Activated T-helper 17 cell treated with anti-CD3 and anti-CD28 coated beads, Interleukin-2, amount 50 U/mL, for 72 hours (primary cell): ENCODE measurements at places on chromosomes 7 and 10. TPM values are rescaled to one million over a fixed set of nuclear protein-coding genes. Genes with fewer than 3 reads are reported as not detected.

DNA sequence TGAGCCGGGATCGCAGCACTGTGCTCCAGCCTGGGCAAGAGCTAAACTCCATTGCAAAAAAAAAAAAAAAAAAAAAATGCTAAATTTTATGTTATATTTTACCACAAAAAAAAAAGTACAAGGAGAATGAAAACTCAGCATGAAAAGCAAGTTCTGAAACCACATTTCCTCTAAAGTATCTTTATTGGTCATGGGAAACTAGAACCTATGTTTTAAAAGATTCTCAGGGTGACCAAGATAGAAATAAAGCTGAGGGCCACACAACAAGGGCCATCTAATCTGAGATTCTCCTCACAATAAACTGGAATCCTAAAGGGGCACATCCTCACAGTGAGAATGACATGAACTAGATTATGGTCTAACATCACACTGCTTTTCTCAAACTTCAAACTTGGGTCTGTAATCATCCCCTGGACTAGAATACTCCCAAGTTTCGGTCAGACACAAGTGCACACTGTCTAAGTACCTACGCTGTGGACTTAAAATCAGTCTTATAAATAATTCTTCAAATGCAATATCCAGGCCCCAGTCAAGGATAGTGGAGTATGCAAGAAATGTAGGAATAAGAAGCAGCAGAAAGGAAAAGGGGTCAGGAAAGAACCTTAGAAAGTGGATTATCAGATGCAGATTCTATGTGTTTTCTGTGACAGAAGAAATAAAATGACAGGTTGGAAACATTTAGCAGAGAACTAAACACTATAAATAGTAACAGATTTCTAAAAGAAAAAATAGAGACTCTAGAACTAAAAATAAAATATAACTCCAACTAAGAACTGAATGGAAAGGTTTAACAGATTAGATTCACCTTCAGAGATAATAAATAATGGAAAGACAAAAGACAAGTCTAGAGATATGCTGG is 49.9 kb downstream of the COA1 start:
- ATAC-seq = peak; percentile 70

- ATAC-seq = no peak
Measured at GRCh38 chr7:134058980-134059379, 68.2 kb upstream of the LRGUK start.

DNA sequence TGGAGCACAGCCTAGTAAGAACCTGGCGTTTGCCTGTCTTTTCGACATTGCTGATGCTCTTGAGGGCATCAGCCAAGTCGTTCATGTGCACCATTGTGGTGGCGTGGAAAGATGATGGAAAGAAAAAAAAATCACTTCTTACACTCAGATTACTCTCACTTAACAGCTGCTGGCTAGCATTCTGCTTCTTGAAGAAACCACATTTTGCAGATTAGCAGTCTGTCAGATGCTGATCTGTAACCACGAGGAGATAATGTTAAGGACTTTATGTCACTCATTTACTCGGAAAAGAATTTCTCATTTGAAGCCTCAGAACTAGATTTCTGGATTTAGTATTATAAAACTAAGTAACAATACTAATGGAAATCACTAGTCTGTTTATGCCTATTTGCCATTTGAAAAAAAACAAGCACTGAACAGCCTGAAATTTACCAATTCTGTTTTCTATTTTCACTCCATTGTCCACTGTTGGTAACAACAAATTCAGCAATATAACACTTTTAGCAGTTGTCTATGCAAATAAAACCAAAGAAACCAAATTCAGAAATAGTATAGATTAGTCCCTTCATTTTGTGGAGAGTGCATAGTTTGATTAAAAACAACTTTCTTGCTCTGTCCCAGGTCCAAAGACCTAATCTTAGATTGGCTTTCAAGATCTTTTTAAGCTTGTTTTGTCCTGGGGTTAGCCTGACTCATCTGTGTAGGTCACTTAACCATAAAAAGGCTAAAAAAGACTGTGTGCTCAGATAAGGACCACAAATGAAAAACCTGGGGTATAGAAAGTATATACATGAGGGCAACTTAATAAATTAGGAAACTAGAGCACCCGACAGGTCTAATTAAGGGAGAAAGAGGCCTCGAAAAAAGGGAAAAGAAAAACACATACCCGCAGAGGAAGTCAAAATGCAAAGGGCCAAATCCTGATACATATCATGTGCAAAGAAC is 67.5 kb downstream of the NT5C2 start:
- peak; percentile 47 for ATAC-seq

GRCh38 chr10:111732166-111732785 is 451.3 kb downstream of the GPAM start:
- ATAC-seq = no peak

CCL26 gene
- not detected for total RNA-seq

DNA sequence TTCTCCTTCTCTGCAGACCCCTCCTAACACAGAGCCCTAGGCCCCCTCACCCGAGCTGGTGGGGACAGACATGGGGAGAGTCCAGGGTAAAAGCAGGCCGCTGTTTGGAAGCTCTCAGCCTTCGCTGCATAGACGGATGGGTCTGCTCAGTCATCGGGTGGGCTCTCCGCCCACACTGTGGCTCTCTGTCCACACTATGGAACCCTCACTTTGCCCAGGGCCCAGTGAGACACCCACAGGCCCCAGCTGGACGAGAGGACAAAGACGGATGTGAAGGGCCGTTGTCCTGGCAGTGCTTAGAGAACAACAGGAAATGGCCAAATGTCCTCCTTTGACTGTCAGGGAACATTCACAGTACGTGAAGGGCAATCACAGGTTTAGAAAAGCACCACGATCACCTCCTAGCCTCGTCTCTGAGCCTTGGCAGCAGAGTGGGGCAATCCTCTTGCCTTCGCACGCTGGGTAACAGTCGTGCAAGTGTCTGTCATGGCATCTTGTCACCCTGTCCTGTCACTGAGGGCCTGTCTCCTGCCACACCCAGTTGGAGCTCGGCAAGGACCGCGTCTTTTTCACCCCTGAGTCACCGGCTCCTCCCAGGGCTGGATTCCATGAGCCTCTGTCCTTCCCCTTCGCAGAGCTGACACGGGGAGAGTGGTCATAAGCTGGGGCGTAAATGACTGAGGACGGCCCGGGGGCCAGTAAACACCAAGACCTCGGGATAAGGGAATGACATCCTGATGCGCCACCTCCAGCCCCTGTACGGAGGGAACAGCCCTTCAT is 80.6 kb downstream of the PRKAG2 start:
- ATAC-seq = peak; percentile 10

MMD2 gene
- total RNA-seq = not detected

FXYD4 gene
- not detected for total RNA-seq

DNA sequence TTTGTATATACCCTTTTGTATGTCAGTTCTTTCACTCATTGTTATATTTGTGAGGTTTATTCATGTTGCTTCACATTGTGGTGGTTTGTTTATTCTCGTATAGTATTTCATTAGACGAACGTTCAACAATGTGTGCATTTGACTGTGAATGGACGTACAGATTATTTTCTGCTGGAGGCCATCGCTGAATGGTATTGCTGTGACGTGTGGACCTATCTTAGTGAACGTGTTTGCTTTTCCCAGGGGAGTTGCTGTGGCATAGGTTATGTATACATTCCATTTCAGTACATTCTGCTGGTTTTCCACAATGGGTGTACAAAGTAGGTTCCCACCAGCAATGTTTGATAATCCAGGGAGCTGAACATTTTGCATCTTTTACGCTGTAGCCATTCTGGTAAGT is 31.1 kb upstream of the PLEKHS1 start:
- no peak for ATAC-seq

DNA sequence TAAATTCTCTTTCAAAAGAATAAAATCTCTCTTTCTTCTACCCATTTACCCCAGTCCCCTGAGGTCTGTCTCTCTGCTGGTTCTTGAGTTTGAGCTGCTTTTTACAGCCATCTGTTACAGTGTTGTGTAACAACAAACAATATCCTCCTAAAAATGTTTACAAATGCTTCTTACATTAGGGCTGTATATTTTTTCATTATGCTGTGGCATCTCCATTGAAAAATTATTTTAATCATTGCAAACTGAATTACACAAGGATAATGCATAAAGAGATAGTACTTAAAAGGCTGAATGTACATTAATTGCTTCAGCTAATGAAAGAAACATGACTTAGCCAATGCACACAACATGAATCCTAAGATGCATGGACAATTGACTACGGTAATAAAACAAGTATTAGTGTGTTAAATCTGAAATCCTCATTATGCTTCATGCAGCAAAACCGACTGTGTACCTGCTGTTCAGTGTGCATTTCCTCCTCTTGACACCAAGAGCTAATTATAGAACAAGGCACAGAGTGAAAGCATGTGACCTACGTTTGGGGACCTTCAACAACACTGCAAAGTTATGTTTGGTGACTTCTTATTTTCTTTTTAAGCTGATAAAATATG is 181.7 kb upstream of the RHOBTB1 start:
- ATAC-seq = no peak

DNA sequence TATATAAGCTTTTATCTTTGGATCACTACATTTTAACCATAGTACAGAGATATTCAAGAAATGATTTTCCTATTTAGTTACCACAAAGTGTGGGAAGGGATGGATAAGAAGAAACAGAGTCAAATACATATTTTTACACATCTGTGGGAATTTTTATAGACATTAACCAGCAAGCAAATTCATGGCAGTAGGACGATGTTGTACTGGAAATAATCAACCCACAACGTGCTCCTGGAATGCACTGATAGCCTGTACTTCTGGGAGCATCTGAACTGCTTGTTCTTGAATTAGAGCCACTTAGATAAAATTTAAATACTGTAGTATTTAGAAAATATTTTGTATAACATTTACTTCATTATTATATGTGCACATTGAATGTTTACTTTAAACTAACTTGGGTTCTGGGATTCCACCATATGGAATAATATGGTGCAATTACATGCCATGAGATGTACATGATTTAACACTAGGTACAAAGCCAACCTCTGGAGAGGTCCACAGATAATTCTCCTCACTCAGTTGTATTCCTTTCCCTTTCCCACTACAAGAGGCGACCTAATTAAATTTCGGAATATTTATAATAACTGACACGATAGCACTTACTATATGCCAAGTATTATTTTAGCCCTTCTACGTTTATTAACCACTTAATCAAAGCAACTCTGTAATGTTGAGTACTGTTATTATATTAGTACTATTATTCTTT is 164.9 kb upstream of the HGF start:
- ATAC-seq = no peak

- ATAC-seq = no peak
Measured at GRCh38 chr10:74307061-74307651, 156.1 kb downstream of the ADK start.

DNA sequence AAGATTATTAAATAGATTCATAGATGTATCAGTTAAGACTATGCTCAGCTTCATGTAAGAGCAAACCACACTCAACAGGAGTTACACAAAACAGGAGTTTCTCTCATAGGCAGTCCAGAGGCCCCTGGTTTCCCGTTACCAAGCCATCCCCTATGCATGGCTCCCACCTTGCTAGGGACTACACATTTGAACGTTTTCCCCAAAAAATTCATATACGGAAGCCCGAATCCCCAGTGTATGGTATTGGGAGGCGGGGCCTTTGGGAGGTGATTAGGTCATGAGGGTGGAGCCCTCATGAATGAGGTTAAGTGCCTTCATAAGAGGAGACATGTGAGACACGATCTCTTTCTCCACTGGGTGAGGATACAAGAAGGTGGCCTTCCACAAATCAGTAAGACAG is 29.1 kb downstream of the RSU1 start:
- peak; percentile 75 for ATAC-seq

DNA sequence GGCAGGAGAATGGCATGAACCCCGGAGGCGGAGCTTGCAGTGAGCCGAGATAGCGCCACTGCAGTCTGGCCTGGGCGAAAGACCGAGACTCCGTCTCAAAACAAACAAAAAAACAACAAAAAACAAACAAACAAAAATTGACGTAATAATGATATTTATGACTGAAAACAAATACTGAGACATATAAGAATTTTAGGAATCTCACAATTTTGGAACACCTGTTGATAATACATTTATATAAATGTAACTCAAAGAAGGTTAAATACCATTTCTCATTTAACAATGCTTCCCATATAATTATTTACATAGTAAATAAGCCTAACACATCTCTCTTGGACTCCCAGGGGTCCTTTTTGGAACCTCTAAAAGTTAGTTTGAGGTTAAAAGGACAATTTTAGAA is 102.2 kb upstream of the CCNY start:
- ATAC-seq = no peak

DNA sequence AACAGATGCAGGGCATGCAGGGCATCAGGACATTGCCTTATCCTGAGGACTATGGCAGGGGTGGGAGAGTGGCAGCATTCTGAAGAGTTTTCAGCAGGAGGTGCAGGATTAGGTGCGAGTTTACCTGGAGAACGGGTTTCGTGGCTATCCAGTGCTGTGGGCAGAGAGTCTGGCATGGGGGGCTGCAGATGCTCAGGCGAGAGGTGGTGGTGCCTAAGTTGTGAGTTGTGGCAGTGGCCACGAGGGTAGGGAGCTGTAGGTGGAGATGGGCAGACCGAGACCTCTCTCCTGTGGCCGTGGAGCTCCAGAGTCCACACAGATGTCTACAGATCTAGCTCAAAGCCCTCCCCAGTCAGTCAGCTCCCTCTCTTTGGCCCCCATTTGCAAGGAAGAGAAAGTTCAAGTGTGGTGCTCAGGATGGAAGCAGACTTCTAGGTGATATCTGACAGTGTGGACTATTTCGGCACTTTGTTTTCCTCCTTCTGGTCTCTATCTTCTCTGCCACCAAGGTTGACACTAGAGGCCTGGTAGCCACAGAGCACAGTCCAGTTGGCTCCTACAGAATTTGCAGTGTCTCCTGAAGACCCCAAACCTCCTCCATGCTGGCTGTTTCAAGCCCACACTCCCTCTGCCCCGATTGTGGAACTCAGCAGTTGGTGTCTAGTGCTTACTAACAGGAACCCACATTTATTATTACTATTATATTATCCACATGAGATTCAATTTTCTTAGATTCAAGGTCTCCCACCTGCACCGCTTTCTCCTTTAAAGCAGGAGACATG is 955.7 kb upstream of the ZNF722 start:
- ATAC-seq = no peak

SRRT gene
- 255 TPM for total RNA-seq

POLR3A gene
- 24.2 TPM for total RNA-seq

DNA sequence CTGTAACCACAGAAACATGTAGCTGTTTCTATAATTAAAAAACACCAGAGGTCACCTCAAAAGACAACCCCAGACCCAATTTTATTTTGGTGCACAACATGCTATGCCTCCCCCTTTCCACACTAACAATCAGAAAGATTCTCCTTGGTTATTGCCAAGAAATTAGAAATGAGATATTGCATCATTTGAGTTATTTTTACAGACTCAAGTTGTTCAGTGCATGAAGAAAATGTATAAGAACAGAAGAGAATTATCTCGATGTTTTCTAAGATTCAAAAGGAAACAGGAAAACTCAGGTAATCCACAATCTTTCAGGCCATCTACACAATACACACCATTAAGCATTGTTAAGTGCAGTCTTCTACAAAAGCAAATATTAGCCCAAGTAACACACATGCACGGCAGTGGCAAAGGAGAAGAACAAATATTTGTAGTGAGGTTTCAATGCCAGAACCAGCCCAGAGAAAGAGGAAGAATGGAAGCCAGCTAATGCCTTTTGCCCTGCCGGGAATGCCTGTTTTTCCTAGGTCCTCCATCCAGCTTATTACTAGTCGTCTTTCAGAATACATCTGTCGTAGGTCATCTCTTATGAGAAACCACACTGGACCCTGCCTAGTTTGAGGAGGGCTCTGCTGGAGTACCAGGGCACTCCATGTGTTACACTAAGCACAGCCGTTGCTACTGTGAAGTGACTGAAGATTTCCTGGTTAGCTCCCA is 67.6 kb upstream of the C1GALT1 start:
- no peak for ATAC-seq
